ENCODE measurements at places on chromosomes 5 and 9.

DNA sequence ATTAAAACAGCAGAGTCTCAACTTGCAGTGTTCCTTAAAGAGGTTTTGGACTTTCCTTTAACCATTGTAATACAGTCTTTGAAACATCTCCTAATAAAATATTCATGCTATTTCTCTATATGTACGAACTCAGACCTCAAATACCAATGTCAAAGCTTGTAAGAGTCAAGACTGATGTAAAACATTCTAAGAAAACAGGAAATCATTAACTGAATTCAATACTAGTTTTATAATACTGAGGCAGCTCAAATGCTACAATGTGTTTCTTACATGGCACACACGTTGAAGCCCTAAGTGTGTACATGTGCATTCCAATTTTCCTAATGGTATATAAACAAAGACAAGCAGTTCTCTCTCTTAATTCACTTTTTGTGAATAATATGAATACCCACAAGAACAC, 11.6 kb downstream of the PSIP1 start:
- DNase-seq, result no peak

DNA sequence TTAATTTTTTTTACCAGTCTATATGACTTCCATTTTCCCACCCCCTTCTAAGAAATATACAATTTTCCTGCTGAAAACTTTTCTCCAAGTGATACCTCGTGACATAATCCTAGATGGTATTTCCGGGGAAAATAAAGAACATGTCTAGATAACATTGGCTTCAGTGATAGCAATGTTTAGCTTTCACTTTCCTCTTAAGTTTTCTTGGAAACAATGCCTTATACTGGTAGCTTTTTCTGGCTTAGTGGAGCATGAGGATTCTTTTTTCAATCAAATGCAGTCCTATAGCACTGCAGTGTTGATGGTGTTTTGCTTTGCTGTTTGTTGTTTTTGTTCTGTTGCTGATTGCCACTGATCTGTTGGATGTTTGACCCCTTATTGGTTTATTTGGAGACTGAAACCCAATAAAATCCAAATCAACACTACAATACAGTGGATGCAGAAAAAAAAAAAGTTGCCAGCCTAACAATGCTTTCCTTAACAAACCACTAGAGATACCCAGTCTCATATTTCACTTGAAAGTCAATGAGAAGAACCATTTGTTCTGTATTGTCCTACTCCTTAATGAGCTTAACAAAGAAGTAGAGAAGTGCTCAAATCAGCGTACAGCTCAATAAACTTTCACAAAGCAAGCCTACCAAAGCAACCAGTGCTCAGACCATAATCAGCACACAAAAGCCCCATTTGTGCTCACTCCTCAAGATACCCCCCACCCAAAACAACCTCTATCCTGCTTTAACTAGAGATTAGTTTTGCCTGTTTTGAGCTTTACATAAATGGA, 74.2 kb upstream of the GRAMD2B start:
- DNase-seq, result no peak

DNA sequence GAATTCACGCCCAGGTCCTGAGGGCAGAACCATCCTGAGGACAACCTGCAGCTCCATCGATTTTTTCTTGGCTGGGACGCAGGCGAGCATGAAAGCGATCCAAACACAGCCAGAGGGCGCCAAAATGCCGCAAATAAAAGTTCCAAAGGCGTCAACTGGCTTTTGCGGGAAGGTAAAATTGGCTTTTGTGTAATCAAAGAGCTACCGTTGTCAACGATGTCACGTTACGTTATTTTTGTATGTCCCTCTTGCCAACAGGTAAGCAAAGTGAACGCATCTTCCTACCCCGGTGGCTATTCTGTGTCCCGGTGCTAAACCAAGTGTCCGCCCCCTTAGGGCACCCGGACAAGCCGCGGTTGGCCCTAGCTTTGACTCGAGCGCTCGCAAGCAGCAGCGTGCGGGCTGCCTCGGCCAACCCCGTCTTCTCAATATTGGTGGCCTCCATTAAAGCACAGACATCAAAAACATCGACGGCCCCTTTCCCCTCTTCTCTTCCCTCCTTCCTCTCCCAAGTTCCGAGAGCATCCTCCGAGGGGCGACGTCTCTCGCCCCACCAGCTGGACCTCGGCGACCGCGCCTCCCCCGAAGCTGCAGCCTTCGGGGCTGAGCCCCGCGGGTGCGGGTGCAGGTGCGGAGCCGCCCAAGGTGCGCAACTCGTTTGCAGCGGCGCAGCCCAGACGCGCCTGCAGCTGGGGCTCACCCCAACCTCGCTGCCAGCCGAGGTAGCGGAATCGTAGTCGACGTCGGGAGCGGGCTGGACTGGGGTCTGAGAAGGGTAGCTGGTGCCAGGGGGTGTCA, 1.1 kb upstream of the BASP1 start:
- DNase-seq, result no peak

DNA sequence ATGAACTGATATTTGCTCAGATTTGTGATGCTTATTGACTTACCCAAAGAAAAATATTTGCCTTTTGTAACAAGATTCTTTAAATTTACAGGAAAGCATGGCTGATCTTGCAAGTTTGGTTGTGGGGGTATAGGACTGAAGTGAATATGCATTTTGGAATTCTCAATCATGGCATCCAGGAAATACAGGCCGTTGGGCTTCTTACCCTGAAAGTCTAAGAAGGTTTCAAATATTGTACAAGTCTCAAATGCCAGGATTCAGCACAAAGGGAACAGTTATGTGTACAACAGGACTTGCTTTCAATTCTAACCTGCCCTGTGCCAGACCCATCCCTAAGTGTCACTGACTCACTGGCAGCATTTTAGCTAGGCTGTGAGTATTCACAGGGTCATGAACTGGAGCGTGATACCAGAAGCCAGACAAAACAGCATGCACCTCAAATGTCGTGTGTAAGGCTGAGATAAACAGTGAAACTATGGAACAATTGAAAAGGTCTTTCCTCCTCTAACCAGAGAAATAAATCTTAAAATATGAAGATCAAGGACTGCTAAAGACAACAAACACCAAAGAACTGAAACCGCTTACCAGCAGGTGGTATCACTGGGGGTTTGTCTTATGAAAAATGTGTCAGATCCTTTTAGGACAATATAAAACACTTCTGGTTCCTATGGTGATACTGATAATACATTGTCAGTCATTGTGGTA, 168.6 kb upstream of the RGMB start:
- DNase-seq, result no peak

- DNase-seq, result no peak
Observed at GRCh38 chr9:73573235-73573634, 421.6 kb downstream of the ANXA1 start.

DNA sequence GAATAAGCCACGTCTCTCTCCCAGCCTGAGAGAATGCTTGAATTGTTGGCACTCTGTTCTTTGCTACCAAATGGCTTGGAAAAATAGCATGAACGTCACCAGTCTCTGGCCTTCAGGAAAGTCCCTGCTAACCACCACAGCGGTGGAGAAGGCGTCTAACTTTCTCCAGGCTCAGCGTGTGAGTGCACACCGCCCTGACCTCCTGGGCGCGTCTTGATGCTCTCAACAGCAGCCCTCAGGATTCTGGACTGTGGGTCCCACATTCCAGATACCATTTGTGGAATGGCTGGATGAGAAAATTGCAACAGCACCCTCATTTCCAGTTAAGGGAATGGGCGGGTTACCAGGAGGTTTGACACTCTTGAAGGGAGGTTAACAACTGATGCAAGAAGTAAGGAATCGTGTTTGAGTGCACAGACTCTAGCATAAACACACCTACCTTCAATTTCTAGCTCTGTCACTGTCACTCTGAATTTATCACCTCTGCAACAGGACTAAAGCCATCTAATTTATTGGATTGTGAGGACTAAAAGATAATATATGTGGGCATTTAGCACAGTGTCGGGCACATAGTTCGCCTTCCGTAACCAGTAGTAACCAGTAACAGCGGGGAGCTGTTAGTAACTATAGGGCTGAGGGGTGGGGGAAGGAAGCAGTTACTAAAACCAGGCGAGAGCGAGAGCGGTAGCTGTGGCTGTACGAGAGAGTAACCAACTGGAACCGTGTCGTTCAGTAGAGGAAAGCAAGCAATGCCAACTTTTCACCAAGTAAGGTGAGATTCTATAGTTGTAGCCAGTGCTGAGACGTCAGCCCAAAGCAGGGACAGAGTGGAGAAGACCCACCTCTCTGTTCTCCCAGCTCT, 807 bp upstream of the PLGRKT start:
- DNase-seq, result no peak

DNA sequence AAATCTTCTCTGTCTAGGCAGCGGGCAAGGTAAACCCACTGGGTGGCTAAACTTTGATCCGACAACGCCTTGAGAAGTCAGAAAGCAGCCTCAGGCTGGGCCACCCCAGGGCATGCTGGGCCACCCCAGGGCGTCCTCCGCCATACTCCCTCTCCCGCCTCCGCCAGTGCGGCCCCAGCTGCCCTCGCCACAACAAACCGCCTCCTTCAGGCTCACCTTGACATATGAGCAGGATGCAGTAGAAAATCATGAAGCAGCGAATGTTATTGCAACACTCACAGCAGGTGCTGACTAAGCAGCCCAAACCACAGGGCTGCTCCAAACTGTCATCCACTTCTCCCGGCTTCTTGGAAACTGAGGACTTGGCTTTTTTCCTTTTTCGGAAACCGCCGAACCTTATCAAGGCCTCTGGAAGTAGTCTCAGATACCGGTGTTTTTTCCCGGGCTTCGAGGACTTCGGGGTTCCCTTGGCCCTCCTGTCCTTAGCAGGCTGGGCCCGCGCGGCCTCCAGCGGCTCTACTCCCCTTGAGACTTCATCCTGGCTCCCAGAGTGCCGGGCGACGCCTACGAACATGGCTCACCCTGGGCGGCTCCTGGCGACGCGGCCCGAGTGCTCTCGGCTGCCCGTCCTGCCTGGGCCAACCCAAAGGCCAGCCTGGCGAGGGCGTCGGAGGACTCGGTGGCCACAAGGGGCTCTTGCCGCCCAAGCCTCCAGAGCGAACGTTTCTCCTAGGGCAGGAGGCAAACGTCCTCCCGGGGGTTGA, at the start of gene SLCO6A1:
Gene SLCO6A1 (minus strand): TSS at position 731 of the 764 bp plus-strand sequence. CDS start 157 bp downstream, at position 574.
- no peak for DNase-seq

- DNase-seq, result no peak
Observed at GRCh38 chr9:75739884-75740611, 150.4 kb upstream of the PCSK5 start.

Measured in AG04450 (cell line).